ENCODE measurements at places on chromosomes 13 and 19.
A peak's percentile ranks its signal among the peaks of the same experiment; 100 is the strongest.

GRCh38 chr19:51830274-51830673 is 35.3 kb downstream of the FPR3 start:
- no peak for DNase-seq

DNA sequence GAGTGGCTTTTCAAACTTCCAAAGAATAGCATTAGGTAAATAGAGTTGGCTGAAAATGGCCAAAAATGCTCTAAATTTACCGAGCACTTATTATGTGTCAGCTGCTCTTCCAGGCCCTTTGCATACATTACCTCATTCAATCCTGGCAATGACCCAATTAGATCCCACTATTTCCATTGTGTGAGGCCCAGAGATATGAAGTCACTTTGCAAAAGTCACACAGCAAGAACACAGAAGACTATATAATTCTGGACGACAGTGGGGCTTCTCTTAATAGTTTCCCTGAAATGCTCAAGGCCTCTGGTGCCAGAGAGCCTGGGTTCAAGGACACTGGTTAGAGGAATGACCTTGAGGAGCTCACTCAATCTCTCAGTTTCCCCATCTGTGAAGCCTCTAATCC is 146.8 kb downstream of the IER2 start:
- DNase-seq, result no peak

DNA sequence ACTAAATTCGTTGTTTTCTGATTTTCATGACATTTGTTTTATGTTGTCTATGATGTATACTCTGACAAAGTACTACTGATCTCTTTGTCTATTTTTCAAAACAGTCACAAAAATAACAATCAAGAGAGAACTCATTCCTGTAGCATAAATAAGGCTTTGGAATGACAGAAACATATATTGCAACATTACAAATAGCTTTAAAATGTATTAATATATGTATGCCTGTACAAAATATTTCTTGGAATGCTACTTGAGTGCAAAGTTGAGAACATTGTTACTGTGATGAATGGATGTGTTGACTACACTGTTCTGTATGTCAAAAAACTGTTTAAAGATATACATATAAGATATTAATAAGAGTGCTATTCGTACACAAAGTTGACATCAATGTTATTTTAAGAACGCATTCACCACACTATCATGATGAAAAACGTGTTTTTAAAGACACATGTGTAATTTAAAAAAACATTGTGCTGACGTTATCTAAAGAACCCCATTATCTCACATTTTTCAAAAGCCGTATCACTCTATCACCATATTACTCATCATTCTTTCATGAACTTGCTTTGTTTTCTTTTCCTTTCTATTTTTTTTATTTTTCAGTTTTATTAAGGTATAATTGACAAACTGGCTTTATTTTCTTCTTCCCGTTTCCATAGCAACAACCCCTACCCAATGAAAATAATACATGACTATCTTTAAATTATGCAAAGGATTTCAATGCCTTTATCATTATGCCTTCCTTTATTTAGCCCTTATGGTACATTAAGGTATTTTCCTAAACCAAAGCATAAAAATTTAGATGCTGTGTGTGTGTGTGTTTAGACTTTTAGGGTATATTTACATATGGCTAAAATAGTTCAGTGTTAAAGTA is 918.8 kb downstream of the SLITRK1 start:
- DNase-seq, result no peak

GRCh38 chr19:34241513-34242337 is 12.6 kb upstream of the GARRE1 start:
- peak; percentile 38 for DNase-seq

GRCh38 chr13:42078128-42078808 is 29.8 kb downstream of the DGKH start:
- DNase-seq, result no peak

GRCh38 chr13:44153496-44153895 is 220.1 kb upstream of the SERP2 start:
- DNase-seq, result no peak

DNA sequence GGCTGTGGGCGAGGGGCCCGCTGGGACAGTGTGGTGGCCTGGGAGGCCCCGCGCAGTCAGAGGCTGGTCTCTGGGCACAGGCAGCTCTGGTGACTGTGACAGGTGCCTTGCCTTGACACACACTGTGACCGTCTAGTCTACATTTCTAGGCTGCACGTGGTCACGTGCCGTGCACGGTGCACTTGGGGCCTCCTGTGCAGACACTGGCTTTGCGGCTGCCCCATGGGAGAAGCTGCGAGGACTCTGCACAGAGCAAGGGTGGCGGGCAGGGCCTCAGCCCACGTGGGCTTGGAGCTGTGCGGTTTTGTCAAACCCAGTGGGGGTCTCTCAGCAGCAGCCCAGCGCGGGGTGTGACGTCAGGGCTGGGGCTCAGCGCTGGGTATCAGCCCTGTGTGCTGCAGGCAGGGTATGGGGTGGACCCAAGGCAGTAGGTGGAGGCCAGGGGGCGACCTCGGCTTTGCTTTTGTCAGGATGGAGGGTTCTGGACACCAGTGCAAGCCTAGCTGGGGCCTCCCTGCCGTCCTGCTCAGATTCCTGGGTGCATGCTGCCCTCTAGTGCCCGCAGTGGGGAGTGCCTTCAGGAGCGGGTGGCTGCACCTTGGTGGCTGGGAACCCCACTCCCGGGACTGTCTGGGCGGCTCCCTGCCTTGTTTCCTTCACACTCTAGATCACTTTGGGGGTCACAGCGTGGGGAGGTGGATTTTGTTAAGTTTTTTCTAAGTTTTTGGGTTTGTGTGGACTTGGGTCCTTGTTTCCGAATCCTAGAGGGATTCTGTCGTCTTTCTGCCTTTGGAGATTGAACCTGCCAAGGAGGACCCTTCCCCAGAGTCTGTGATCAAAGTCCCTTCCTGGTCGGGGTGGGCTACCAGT is 62.6 kb downstream of the KDM4B start:
- peak; percentile 88 for DNase-seq

GRCh38 chr13:99540530-99540929 is 39.3 kb downstream of the TM9SF2 start:
- DNase-seq, result no peak

GRCh38 chr19:19487950-19488874 is 27.1 kb downstream of the TSSK6 start:
- no peak for DNase-seq

- peak; percentile 28 for DNase-seq
These were observed 23.5 kb downstream of the CEACAM16 start for GRCh38 chr19:44722131-44723121.

DNA sequence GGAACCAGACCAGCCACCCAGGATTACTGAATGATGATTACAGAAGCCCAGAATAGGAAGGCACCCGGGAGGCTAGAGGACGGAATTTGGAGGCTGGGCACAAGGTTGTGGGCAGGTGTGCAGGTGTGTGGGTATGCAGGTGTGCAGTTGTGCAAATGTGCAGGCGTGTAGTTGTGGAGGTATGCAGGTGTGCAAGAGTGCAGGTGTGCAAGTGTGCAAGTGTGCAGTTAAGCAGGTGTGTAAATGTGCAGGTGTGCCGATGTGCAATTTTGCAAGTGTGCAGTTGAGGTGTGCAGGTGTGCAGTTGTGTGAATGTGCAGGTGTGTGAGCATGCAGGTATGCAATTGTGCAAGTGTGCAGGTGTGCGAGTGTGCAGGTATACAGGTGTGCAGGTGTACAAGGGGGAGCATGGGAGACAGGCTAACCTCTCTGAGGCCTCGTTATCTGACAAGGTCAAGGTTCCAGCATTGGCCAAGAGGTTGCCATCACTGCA is 131.8 kb downstream of the KCTD15 start:
- DNase-seq, result no peak

- DNase-seq, result peak; percentile 71
These were observed 128.4 kb downstream of the DPF1 start for GRCh38 chr19:38095411-38096308.

DNA sequence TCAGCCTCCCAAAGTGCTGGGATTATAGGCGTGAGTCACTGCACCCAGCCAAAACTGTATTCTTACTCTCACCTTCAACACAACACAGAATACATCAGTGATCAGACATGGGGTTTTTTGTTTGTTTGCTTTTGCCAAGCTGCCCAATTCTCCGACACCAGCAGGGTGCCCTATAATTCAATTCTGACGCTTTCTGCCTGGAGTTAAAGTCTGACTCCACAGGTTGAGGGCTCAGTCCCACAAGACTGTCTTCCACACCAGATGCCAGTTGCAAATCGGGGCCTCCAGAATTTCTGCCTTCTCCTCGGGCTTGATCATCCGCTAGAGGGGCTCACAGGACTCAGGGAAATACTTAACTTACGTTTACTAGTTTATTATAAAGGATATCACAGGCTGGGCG is 22.1 kb downstream of the FBN3 start:
- DNase-seq, result no peak

DNA sequence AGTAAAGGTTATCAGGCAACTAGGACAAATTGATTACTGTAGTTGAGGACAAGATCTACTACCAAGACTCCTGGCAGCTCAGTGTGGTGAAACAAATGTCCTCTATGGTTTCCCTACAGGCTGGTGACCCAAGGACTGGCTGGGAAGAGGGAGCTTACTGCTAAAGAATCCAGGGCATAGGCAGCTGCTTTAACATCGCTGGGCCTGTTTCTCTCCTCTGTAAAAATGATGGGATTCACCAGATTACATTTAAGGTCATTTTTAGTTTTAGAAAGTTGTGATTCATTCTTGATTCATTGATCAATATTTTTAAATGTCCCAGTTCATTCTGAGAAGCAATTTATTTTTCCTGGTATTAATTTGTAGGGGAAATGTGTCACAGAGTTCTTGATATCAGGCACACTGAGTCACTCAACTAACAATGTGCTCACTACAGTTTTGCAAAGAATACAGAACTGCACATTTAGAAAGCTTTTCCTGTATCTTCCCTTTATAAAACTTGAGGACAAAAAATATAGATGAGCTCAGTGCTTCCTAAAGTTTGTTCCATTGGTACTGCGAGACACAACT is 19.6 kb upstream of the FAM124A start:
- DNase-seq, result no peak

DNA sequence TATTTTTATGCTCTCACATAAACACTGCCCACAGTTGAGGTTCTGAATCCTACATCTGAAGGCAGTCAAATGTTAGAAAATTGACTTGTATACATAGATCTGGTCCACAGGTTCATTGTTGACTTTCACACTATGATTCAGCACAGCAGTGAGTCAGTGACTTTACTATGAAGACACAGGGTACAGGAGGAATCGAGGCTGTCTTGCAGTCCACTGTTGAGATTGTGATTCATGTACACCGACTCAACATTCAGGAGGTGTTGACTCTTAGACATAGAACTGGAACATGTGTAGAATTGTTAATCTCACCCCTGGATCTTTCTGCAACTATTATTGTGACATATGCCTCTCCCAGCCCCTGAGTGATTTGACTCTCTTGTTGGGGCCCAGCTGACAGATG is 74.3 kb upstream of the ZNF43 start:
- no peak for DNase-seq

DNA sequence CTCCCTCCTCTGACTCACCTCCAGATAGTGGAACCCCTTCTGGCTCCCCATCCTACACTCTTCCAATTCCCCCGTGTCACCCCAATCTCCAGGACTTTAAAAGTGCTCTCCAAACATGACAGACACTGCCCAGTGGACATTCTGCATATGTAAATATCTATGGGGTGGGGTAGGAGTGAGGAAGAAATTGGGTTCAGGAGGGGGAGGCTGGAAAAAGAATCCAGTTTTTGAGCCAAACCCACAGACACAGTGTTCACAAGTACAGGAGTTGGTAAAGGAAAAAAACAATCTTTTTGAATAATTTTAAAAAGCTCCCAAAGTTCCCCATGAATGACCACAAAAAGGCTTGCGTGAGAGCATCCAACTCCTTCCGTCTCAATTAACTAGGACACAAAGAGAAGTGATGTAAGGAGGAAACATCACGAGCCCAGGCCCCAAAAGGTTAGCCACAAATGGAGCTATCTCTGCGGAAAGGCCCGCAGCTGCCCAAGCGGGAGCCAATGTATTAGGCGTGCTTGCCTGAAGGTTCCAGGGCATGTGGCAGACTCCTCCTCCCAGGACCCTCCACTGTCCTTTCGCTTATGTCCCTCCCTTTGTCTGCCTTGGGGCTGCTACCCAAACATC is 18.0 kb downstream of the ZC3H4 start:
- peak; percentile 38 for DNase-seq

DNA sequence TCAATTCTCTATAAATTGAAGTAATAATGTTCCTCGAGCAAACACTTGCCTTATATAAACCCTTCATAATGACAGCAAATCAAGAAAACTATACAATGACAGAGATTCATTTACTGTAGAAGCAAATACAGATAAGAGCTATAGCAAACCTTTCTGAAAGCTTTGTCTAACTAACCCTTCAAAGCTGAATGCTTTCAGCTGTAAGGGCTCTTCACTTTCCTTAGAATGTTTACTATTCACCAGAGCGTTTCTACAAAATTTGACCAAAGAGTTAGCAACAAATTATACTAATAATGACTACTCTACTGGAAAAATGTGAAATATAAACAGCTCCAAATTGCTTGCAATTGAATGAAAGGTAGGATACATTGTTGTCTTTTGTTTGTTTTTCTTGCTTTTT is 218.1 kb downstream of the SLITRK5 start:
- DNase-seq, result no peak

DNA sequence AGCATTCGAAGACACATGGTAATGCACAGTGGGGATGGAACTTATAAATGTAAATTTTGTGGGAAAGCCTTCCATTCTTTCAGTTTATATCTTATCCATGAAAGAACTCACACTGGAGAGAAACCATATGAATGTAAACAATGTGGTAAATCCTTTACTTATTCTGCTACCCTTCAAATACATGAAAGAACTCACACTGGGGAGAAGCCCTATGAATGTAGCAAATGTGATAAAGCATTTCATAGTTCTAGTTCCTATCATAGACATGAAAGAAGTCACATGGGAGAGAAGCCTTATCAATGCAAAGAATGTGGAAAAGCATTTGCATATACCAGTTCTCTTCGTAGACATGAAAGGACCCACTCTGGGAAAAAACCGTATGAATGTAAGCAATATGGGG is 16.2 kb upstream of the ZNF763 start:
- DNase-seq, result no peak

GRCh38 chr13:99133230-99133629 is 67.4 kb upstream of the UBAC2 start:
- no peak for DNase-seq

Data from activated CD4-positive, alpha-beta memory T cell treated with anti-CD3 and anti-CD28 coated beads for 36 hours (primary cell).